ENCODE measurements at places on chromosomes 2 and 18. TPM values are rescaled to one million over a fixed set of nuclear protein-coding genes. Genes with fewer than 3 reads are reported as not detected.

Gene ZDBF2
- total RNA-seq: 10.7 TPM

DNA sequence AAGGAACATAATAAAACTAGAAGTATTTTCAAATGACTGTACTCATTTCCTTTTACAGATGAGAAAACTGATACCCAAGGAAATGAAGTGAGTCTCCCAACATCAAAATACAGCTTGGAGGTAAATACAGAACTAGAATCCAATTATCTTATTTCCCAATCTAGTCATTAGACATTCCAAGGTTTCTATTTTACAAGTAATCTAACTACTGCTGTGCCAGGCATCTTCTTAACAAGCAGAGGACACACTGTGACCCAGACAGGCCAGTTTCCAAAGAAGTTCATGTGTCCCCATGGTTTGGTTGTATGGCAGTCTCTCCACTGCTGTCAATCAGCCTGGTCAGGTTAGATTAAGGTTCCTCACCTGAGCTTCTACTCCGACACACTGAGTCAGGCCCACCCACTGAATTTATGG, 143.5 kb downstream of the THADA start:
- no peak for DNase-seq

- no peak for DNase-seq
Measured at GRCh38 chr2:165055082-165055851, 99.9 kb upstream of the SLC38A11 start.

- DNase-seq: peak; percentile 74
Measured at GRCh38 chr2:240579771-240580614, 6.5 kb upstream of the CAPN10 start.

Gene IL18RAP
- 16.8 TPM for total RNA-seq

Gene ASXL3
- not detected for total RNA-seq

Gene MC2R
- not detected for total RNA-seq

DNA sequence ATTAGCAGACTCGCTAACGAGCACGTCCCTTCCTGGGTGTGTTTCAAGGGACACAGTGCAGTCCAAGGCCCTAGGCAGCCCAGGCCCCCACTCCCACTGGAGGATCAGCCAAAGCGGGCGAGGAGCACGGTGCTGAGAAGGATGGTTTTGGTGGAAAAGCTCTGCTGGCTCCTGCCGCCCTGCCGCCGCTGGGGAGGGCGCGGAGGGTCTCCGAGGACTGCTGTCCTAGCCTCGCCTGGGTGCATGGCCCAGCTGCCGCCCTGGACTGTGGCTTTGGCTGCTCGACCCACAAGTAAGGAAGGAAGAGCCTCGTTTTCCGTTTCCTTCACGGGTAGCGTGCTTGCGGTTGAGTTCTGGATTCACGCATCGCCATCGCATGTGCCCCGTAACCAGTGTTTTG, 79.9 kb downstream of the MTCL1 start:
- DNase-seq: no peak

Gene STARD6
- total RNA-seq: not detected

Gene GPR55
- total RNA-seq: 18.8 TPM

DNA sequence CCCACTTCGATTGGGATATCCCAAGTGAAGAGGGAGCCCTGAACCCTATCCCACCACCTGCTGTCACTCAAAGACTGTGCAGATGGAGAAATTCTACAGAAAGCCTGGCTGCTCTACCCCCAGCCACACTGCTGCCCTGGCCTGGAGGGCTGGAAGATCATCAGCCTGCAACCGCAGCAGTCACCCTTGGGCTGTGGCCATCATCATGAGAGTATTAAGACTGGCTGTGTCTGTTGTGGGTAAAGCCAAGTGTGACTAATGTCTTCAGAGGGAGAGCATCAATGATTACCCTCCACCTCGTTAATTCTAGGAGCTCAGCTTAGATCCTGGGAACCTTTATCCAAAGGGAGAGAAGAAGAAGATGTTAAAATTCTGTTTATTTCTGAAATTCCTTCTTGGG, 221.5 kb downstream of the TFCP2L1 start:
- DNase-seq: no peak

Gene SERPINB10
- total RNA-seq: not detected

Data from activated naive CD8-positive, alpha-beta T cell treated with anti-CD3 and anti-CD28 coated beads, Interleukin-2, amount 10 ng/mL, durations not matched to agents 7 days and 5 days (primary cell).